SJSA1 (cell line): ENCODE measurements at places on chromosomes 4 and X.

DNA sequence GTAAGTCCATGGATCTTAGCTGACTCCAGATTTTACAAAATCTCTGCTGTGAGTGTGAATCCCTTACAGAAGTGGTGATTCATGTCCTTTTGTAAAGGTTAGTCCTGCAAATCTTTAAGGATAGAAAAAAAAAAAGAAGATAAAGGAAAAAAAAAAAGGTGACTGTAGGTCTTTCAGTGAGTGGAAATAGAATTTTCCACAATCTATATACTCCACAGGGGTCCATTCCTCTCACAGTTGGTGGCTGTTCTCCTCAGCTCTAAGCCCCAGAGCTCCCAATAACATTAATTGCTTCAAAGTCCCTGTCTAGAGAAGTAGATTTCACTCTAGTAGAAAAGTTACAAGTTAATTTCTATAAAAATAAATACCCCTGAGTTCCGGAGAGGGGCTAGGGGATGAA is 189.1 kb downstream of the NDST4 start:
- no peaks in the 10 kb centered on the region for H3K4me1 ChIP-seq
- H3K36me3 ChIP-seq = no peaks in the 10 kb centered on the region
- no peak overlapping the region for H3K4me3 ChIP-seq
- H3K27ac ChIP-seq = no peak overlapping the region
- H3K27me3 ChIP-seq = no peaks in the 10 kb centered on the region

GRCh38 chr4:107299646-107300045 is 263.5 kb upstream of the DKK2 start:
- H3K36me3 ChIP-seq = no peaks in the 10 kb centered on the region
- no peaks in the 10 kb centered on the region for H3K27me3 ChIP-seq
- no peak overlapping the region for H3K4me3 ChIP-seq
- H3K27ac ChIP-seq = no peak overlapping the region
- DNase-seq = no peak
- 0 out of 2 replicates have a peak, but pooled peaks cover 5% of the 10 kb centered on the region for H3K4me1 ChIP-seq

- no peak overlapping the region for H3K27ac ChIP-seq
- H3K36me3 ChIP-seq = no peaks in the 10 kb centered on the region
- DNase-seq = no peak
- no peaks in the 10 kb centered on the region for H3K27me3 ChIP-seq
- no peaks in the 10 kb centered on the region for H3K4me1 ChIP-seq
Observed at GRCh38 chr4:84483688-84484087, 15.4 kb downstream of the NKX6-1 start.

GRCh38 chr4:24126776-24127175 is 236.9 kb upstream of the PPARGC1A start:
- no peaks in the 10 kb centered on the region for H3K4me1 ChIP-seq
- H3K27me3 ChIP-seq = no peaks in the 10 kb centered on the region
- no peaks in the 10 kb centered on the region for H3K36me3 ChIP-seq
- H3K27ac ChIP-seq = no peak overlapping the region
- DNase-seq = no peak
- no peak overlapping the region for H3K4me3 ChIP-seq

DNA sequence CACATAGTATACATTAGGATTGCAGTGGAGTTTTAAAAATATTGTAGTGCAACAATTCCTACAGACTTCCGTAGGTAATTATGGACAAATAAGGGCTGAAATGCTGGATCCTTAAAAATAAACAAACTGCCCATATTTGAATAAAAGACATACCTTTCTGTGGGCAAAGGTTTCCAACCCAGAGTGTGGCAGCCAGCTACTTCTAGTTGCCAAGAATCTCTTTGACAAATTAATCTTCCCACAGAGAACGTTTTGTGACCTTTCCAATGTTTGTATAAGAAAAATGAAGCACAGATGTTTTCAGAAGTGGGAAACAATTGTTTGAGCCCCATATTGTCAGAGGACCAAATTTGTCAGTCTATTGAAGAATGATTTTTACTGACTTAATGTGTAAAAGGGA is 21.1 kb downstream of the GRPR start:
- no peaks in the 10 kb centered on the region for H3K27me3 ChIP-seq
- H3K36me3 ChIP-seq = no peaks in the 10 kb centered on the region
- no peak overlapping the region for H3K4me3 ChIP-seq
- peaks cover 7% of the 10 kb centered on the region; the same call in 1 of the 2 replicates for H3K4me1 ChIP-seq
- DNase-seq = no peak

GRCh38 chrX:49992853-49993252 is 70.5 kb downstream of the CLCN5 start:
- H3K36me3 ChIP-seq = no peaks in the 10 kb centered on the region
- no peaks in the 10 kb centered on the region for H3K4me1 ChIP-seq
- H3K4me3 ChIP-seq = no peak overlapping the region
- no peak for DNase-seq
- H3K27me3 ChIP-seq = no peaks in the 10 kb centered on the region

DNA sequence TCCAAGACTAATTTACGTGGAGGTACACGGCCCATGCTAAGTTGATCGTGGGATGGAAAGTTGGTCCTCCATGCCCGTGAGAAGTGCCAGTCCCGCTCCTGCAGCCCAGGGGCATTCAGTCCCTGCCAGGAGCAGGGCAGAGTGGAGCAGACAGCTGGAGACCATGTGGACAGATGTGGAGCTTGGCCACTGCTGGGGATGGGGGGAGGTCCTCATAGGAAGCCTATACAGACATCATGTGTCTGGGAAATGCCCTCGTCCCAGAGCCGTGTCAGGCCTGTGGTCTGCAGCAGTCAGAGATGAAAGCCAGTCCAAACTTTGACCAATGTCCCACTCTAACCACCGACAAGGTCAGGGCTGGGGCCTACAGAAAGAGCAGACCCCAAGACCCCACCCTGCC is 118.4 kb downstream of the CPZ start:
- no peak overlapping the region for H3K4me3 ChIP-seq
- H3K27ac ChIP-seq = no peak overlapping the region
- H3K27me3 ChIP-seq = no peaks in the 10 kb centered on the region
- peak; percentile 13 for DNase-seq
- H3K4me1 ChIP-seq = no peaks in the 10 kb centered on the region

- DNase-seq = no peak
- no peaks in the 10 kb centered on the region for H3K27me3 ChIP-seq
- no peaks in the 10 kb centered on the region for H3K36me3 ChIP-seq
- no peak overlapping the region for H3K4me3 ChIP-seq
- no peaks in the 10 kb centered on the region for H3K4me1 ChIP-seq
Observed at GRCh38 chr4:64613046-64613445, 203.8 kb upstream of the TECRL start.

GRCh38 chr4:13118633-13119032 is 365.5 kb downstream of the RAB28 start:
- no peak for DNase-seq
- no peak overlapping the region for H3K27ac ChIP-seq
- no peaks in the 10 kb centered on the region for H3K36me3 ChIP-seq
- H3K27me3 ChIP-seq = no peaks in the 10 kb centered on the region
- H3K4me3 ChIP-seq = no peak overlapping the region
- H3K4me1 ChIP-seq = no peaks in the 10 kb centered on the region

DNA sequence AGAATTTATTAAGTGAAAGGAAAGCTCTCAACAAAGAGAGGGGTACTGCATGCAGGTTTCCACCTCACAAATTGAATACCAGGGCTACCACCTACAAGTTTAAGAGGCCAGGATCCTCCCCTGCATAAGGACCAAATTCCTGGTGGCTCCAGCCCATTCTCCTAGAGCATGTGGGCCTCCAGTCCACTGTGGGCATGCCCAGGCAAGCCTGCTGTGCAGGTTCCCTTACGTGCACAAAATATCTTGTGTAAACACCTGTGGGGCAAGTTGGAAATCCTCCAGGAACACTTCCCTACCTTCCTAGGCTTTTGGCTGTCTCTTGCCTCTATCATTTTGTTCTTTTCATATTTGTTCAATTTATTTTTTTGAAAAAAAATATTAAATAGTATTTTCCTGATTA is 724.3 kb downstream of the ARAP2 start:
- no peak for DNase-seq
- no peaks in the 10 kb centered on the region for H3K27me3 ChIP-seq
- no peak overlapping the region for H3K4me3 ChIP-seq
- no peak overlapping the region for H3K27ac ChIP-seq
- H3K4me1 ChIP-seq = no peaks in the 10 kb centered on the region
- H3K36me3 ChIP-seq = no peaks in the 10 kb centered on the region

- no peaks in the 10 kb centered on the region for H3K4me1 ChIP-seq
- H3K27me3 ChIP-seq = no peaks in the 10 kb centered on the region
- no peak overlapping the region for H3K4me3 ChIP-seq
- H3K27ac ChIP-seq = no peak overlapping the region
Observed at GRCh38 chr4:170464614-170465197, 374.9 kb upstream of the AADAT start.

- H3K4me1 ChIP-seq = peaks cover 11% of the 10 kb centered on the region
- H3K27me3 ChIP-seq = no peaks in the 10 kb centered on the region
- H3K27ac ChIP-seq = no peak within 1 kb of the TSS
- H3K4me3 ChIP-seq = peak within 1 kb of the TSS; percentile 25
- H3K36me3 ChIP-seq = peaks cover 18% of the 10 kb centered on the region
Observed at GRCh38 chrX:281166-281999, at the start of gene PLCXD1. Gene PLCXD1 (plus strand): TSS chrX:281381. CDS start chrX:284188, 2,807 bp downstream.

DNA sequence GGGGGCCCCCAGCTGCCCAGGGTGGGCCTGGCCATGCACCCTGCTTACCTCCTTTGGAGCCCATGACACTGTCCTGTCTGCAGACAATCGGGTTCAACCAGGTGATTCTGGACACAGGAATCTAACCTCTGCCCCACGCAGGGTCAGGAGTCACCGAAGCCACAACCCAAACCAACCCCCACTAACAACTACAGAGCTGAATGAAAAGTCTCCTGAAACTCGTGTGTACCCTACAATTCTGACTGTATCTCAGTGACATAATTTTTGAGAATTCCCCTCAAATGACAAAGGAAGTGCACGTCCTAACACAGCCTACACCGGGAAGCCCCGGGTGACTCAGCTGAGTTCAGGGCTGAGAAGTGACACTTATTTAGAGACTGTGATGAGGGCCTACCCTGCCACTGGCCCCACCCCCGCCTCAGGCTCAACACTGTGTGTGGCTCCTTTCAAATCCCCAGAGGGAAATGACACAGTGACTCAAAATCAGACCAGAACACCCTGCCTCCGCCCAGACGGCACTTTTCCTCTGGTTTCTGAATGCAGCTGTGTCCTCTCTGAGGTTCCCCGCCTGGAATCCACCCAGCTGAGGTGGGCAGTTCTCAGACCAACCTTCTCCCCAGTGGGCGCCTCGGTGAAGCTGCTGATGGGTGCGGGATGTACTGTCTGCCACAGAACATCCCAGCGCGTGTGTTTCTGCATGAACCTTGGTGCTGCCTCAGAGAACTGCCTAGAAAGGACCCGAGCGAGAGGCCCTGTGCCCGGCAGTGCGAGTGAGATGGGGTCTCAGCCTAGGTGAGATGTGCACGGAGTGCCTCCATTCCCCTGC is 9.9 kb downstream of the TNIP2 start:
- H3K36me3 ChIP-seq = peaks cover 38% of the 10 kb centered on the region
- H3K27me3 ChIP-seq = no peaks in the 10 kb centered on the region
- H3K4me3 ChIP-seq = no peak overlapping the region
- peaks cover 42% of the 10 kb centered on the region for H3K4me1 ChIP-seq
- peak; percentile 88 for DNase-seq
- H3K27ac ChIP-seq = peak overlapping the region; percentile 89

DNA sequence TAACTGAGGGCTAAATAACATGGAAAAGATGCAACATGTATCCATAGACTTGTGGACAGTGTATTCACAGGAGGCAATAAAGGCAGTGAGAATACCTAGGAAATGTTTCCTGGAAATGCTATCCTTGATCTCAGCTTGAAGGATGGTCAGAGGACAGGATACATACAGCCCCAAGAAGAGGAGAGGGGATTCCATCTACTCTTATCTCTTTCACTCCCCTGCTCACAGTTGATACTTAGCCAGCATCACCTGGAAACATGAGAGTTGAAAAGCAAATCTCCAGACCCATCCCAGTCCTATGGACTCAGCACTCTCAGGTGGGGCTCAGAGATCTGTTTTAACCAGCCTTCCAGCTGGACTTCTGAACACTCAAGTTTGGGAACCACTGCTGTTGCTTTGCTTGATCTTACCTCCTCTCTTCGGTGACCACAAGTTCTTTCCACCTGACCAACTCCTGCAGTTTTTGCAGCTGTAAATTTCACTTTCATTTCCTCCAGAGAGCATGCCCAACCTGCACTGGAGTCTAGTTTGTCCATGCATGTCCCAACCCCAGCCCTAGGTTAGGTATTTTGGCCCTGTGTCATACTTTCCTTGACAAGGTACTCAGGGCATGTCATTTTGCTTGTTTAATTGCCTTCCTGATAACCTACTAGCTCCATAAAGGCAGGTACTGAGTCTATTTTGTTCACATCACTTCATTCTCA is 10.4 kb downstream of the RELL1 start:
- no peaks in the 10 kb centered on the region for H3K4me1 ChIP-seq
- no peak overlapping the region for H3K4me3 ChIP-seq
- no peaks in the 10 kb centered on the region for H3K36me3 ChIP-seq
- H3K27me3 ChIP-seq = no peaks in the 10 kb centered on the region
- no peak overlapping the region for H3K27ac ChIP-seq
- DNase-seq = no peak

DNA sequence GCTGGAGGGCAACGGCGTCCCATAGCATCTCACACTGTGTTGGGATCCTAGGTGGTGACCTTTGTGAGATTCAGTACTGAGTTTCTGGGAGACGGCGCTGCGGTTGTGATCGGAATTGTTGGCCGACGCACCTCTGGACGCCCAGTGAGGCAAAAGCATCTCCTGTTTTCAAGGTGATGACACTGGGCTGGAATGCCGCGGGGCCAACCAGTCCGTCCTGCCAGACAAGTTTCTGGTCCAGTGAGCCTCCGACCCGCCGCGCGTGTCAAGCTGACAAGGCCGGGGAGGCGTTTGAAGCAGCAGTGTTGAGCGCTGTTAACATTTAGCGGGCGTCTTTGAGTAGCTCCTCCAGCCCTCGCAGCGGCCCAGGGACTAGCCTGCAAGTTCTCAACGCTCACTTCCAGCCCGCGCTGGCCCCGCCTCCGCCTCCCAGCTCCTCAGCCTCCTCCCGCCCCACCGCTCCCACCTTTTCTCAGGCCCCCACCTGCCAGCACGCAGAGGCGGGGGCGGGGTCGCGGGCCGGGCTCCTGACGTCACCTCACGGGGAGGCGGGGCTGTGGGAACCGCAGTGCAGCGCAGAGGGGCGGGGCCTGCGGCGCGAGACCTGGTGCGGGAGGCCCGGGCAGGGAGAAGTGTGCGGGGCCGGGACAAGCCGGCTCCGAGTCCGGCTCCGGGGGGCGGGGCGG is 482 bp upstream of the CDS1 start:
- H3K36me3 ChIP-seq = no peaks in the 10 kb centered on the region
- peaks cover 44% of the 10 kb centered on the region for H3K27me3 ChIP-seq
- no peak for DNase-seq
- peak overlapping the region; percentile 44 for H3K4me3 ChIP-seq

GRCh38 chr4:185127021-185127925 is 15.8 kb upstream of the SLC25A4 start:
- H3K27ac ChIP-seq = no peak overlapping the region
- H3K4me1 ChIP-seq = peaks cover 14% of the 10 kb centered on the region
- H3K36me3 ChIP-seq = no peaks in the 10 kb centered on the region
- peak overlapping the region; percentile 31 for H3K4me3 ChIP-seq
- peaks cover 30% of the 10 kb centered on the region for H3K27me3 ChIP-seq

- H3K4me3 ChIP-seq = peak overlapping the region; percentile 84
- H3K27me3 ChIP-seq = no peaks in the 10 kb centered on the region
Observed at GRCh38 chrX:11758400-11759171, 549 bp downstream of the MSL3 start.

GRCh38 chrX:10831716-10832502 is 211.5 kb upstream of the MID1 start:
- no peak for DNase-seq
- no peak overlapping the region for H3K27ac ChIP-seq
- no peak overlapping the region for H3K4me3 ChIP-seq
- no peaks in the 10 kb centered on the region for H3K36me3 ChIP-seq
